Neural progenitor cell (in vitro differentiated cells): ENCODE measurements at places on chromosomes 1 and 21. TPM values are rescaled to one million over a fixed set of nuclear protein-coding genes. Genes with fewer than 3 reads are reported as not detected.

Gene TPTE
- not detected in 2 replicates for total RNA-seq

Gene GFI1
- 0.12 TPM in 1 of 2 replicates, not detected in the other for total RNA-seq

Gene CENPL
- 33.4 and 37.7 TPM in 2 replicates for total RNA-seq

Gene EFNA3
- total RNA-seq = 4.0 and 9.6 TPM in 2 replicates

Gene TCEA3
- 0.53 and 0.54 TPM in 2 replicates for total RNA-seq
